ENCODE measurements at places on chromosomes 16 and 17. TPM values are rescaled to one million over a fixed set of nuclear protein-coding genes. Genes with fewer than 3 reads are reported as not detected.

Gene MTHFSD
- 18.3 TPM for total RNA-seq

Gene CSHL1
- not detected for total RNA-seq

Gene KIAA0513
- total RNA-seq: 26.3 TPM

Gene EPX
- not detected for total RNA-seq

Gene HAS3
- total RNA-seq: 0.69 TPM

Gene MPP2
- 3.6 TPM for total RNA-seq
